CD4-positive, alpha-beta T cell treated with Interleukin-21 for 1 hour (primary cell): ENCODE measurements at places on chromosomes 16 and 17.
A peak's percentile ranks its signal among the peaks of the same experiment; 100 is the strongest.

DNA sequence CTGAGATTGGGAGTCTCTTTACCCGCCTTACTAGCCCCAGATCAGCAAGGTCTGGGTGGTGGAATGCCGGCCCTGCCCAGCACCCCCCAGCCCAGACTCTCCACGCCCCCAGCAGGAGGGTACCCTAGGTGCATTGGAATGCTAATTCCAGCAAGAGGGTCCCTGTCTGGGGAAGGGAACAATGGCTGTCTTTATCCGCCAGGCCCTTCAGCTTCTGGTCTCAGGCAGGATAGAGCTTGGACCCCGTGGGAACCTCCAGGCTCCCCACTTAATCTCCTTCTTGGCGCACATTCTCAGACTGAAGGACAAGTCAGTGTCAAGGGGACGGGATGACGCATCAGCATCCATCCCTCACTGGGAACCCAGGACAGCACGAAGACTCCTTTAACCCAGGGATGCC is 85.1 kb downstream of the LITAF start:
- DNase-seq = no peak

- no peak for DNase-seq
Measured at GRCh38 chr16:31132303-31132979, 3.1 kb downstream of the PRSS8 start.

DNA sequence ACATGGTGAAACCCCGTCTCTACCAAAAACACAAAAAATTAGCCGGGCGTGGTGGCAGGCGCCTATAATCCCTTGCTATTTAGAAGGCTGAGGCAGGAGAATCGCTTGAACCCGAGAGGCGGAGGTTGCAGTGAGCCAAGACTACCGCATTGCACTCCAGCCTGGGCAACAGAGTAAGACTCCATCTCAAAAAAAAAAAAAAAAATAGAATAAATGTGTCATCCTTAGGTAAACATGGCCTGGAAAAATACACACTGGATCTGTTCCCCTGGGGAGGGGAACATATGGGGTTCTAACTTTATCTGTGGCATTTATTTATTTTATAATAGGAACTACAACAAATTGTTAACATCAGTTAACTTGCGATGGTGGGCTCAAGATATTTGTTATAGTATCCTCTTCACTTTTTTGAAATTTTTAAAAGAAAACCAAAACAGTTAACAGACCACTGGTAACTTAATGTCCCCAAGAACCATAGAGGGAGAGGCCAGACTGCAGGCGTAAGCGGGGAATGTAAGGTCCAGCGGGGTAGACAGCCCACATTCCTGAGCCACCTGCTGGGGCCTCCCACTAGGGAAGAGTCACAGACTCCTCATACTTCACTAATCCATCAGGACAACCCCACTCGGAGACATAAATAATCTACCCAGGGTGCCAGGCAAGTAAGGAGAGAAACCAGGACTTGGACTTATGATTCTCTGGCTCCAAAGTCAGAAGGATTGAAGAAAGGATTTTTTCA is 12.5 kb upstream of the TXNDC11 start:
- DNase-seq = no peak

DNA sequence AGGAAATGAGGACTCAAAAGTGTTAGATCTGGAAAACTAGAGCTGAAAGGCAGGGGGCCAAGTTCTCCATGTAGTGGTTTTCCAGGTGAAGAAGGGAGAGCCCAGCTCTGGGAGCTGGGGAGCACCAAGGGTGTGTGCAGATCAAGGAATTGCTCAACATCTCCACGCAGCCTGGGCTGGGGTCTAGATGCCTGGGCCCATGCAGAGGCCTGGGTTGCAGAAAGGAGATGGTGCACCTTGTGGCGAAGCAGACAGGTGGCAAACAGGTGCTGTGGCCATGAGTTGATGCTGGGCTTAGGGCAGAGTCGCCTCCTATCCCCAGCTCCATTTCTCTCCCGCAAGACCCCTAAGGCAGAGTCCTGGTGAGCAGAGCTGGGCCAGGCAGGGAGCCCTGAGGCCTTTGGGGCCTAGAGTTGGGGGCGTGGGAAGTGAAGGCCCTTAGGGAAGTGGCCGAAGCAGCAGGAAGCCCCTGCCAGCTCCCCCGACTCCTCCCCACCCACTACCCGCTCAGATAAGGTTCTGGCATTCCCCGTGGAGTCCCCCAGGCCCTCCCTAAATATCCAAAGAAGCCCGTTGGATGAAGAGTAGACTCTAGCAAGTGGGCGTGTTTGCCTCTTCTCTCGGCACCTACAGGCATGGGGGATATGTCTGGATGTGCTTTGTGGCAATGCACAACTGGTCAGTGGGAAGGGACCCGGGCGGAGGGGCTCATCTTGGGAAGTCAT is 777 bp downstream of the FOXN1 start:
- no peak for DNase-seq

GRCh38 chr16:17213974-17214373 is 256.8 kb downstream of the XYLT1 start:
- DNase-seq = no peak

DNA sequence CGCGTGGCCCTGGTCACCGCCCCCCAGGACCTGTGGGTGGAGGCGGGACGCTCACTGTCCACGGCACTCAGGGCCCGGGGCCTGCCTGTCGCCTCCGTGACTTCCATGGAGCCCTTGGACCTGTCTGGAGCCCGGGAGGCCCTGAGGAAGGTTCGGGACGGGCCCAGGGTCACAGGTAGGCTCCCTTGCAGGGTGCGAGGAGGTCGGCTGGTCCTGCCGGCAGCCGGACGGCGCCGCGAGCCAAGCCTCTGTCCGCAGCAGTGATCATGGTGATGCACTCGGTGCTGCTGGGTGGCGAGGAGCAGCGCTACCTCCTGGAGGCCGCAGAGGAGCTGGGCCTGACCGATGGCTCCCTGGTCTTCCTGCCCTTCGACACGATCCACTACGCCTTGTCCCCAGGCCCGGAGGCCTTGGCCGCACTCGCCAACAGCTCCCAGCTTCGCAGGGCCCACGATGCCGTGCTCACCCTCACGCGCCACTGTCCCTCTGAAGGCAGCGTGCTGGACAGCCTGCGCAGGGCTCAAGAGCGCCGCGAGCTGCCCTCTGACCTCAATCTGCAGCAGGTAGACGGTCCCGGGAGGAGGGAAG is 1.3 kb downstream of the GUCY2D start:
- DNase-seq = no peak

GRCh38 chr17:632560-632959 is 82.1 kb downstream of the VPS53 start:
- no peak for DNase-seq

DNA sequence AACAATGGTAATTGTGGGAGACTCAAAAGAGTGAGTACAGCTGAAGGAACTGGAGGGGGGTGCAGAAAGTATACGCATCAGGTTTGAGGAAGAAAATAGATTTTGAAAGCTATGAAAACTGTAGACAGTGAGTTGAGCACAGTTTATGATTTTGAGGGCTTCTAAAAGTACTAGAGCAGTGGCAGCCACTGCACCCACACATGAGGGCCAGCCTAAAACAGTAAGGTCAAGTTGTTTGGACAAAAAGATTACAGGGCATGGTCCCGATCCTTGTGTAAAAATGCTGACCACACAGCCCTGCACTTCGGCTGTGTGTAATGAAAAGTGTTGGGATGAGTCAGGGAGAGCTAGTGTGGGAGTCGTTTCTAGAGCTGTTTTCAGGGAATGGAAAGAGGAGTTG is 2282.1 kb downstream of the TP53TG3F start:
- no peak for DNase-seq

GRCh38 chr17:44272321-44272951 is 4.5 kb upstream of the SLC4A1 start:
- DNase-seq = no peak

DNA sequence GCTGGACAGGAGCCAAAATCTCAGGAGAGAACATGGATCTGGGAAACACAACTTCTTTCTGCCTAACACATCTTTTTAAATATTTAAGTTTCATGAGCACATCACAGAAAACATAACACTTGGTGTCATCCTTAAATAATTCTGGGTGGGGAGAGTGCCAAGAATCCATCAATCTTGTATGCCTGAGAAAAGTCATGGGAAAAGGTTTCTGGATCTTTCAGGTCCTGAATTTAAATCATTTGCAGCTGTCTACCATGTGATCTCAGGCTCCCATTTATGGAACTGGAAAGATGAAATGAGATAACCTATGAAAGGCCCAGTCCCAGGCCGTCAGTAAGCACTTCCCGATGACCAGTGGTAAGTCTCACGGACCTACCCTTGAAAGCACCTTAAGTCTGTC is 15.1 kb downstream of the CDH11 start:
- no peak for DNase-seq

- DNase-seq = no peak
Measured at GRCh38 chr16:7316281-7316888, 16.3 kb upstream of the RBFOX1 start.

DNA sequence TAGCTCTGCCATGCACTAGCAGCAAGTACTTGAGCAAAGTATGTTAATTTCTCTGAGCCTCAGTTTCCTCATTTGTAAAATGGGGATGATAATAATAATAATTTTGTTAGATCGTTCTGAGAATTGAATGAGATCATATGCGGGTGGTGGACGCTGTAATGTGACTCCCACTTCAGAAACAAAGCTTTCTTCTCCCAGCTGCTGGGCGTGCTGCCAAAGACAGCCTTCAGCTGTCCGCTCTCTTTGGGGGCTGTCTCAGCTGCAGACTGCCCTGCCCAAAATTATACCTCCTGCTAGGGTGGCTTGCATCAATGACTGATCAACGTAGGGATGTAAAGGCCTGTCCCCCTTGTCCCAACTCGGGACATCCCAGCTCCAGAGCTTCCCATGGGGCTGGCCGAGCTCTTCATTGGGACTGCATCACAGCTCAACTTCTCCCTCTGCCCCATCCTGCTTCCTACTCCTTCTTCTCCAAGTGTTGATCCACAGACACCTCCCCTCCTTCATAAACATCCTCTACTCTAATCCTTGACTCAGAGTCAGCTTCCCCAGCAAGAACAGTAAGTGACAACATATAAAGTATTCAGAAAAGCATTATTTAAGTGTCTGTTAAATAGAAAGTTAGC is 30.7 kb upstream of the CDH5 start:
- no peak for DNase-seq

DNA sequence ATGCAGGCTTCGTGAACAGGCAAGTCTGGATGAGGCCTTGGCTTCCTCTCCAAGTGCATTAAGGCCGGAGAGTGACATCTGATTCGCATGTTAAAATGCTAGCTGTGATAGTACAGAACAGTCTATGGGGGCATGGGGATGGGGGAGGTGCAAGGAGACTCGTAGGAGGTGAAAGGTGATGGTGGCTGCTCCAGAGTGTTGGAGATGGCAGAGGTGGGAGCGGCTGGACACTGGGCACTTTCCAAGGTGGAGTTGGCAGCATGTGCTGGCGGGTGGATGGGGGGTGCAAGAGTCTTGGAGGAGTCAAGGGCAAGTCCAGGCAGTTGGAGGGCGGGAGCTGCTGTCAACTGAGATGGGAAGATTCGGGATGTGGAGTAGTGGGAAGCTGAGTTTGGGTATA is 350.9 kb upstream of the TNRC6C start:
- no peak for DNase-seq

DNA sequence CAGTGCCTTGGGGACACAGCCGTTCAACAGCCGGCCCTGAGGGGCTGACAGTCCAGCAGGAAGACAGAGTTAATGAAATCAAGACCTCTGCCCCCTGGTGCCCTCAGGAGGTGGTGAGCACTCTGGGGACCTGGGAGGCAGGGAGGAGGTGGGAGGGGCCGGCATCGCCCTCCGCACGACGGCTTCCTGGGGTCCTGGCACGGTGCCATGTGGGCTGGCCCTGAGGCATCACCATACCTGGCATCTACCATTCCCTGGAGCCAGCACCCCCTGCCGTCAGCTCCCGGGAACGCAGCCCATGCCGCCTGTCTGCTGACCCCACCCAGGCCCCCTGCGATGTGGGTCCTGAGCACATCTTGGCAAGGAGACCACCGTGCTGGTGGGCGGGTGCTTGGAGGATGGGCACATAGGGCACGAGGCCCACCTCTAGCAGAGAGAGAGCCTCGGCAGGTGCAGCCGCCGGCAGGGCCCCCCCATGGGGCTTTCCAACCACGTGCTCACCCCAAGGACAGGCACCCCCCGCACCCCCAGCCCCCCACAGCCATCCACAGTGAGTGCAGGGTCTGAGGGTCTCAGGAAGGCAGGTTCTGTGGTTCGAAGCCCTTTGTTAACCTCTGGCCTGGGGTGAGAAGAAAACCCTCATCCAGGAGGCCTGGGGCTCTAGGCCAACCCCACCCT is 52.5 kb downstream of the ZFPM1 start:
- DNase-seq = peak; percentile 83

DNA sequence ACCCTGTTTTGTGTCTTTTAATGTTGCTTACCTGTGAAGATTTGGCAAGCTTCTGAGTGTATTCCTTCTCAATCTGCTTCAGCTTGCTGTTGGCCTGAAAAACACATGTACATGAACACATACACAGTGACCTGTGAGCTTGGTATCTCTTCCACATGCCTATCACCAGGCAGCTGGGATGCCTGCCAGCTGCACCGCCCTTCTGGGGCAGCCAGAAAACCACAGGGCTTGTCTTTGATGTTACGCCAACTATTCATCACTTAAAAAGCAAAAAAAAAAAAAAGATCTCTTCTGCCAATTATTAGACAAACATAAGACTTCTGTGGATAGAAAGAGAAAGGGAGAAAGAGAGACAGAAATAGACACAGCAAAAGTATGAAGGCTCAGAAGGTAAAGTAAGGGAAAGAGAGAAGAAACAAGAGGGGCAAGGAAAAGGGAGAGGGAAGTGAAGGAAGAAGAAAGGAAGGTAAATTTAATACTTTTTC is 189.2 kb upstream of the AXIN2 start:
- peak; percentile 63 for DNase-seq

GRCh38 chr17:71166311-71166710 is 954.5 kb upstream of the SOX9 start:
- DNase-seq = no peak

GRCh38 chr16:30046588-30046987 is 15.5 kb upstream of the TLCD3B start:
- DNase-seq = no peak

- DNase-seq = no peak
Measured at GRCh38 chr16:77816293-77816692, 27.9 kb downstream of the VAT1L start.

- no peak for DNase-seq
Measured at GRCh38 chr17:15124264-15124595, 140.9 kb downstream of the PMP22 start.

- DNase-seq = no peak
Measured at GRCh38 chr17:68634345-68634876, 33.2 kb upstream of the FAM20A start.
